ENCODE measurements at places on chromosomes 4 and X.

- DNase-seq, result peak; percentile 38
Measured at GRCh38 chrX:35040871-35041270, 98.3 kb downstream of the FAM47B start.

- DNase-seq, result peak; percentile 29
Measured at GRCh38 chr4:158193171-158193749, 17.0 kb upstream of the TMEM144 start.

DNA sequence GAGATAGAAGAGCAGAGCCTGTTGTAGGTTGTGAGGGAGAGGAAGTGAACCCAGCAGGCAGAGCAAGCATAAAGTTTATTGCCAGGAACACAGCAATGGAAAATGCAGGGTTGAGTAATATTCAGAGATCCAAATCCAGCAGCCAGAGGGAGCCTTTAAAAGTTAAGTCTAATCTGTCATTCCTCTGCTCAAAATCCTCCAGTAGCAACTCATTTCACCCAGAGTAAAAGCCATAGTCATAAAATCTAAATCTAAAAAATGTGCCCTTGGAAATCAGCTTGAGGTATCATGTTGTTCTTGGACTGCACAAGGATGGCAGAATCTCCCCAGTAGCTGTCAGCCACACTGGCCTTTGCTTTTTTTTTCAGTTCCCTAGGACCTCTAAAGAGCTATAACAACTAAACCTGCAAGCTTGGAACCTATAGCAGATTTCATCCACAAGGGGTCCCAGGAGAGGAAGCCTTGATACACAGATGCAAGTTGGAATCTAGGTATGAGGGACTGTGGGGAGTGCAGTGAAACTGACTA lies 62.9 kb upstream of the FRAS1 start:
- peak; percentile 71 for DNase-seq

DNA sequence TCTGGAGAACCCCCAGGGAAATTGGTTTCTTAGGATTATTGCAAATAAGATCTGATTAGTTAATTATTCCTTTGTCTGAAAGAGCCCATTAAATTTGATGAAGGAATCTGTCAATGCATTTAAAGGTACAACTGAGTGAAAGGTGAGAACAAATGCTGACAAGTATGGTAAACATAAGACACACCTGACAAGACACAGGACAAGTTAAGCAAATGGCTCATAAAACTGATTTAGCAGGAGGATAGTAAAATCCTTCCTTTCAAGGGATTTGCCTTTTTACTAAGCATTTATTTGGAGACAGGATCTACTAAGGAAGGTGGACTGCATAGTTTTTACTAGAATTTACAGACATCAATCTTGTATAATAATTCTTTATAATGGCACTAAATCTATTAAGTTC lies 553.9 kb downstream of the SPRY1 start:
- DNase-seq, result no peak

GRCh38 chr4:121777625-121778024 lies 12.7 kb upstream of the SMIM43 start:
- DNase-seq, result no peak

- peak; percentile 39 for DNase-seq
Measured at GRCh38 chrX:129945131-129945530, 37.3 kb upstream of the BCORL1 start.

GRCh38 chr4:54439831-54440243 lies 210.7 kb downstream of the PDGFRA start:
- peak; percentile 54 for DNase-seq

GRCh38 chrX:39718981-39719380 lies 378.8 kb downstream of the BCOR start:
- no peak for DNase-seq

- DNase-seq, result no peak
Measured at GRCh38 chrX:154028502-154029184, 8.9 kb upstream of the IRAK1 start.
